WTC11 (cell line): ENCODE measurements at places on chromosomes 2 and 18.

GRCh38 chr18:9135081-9135911 is 1.3 kb upstream of the ANKRD12 start:
- no peak for DNase-seq

DNA sequence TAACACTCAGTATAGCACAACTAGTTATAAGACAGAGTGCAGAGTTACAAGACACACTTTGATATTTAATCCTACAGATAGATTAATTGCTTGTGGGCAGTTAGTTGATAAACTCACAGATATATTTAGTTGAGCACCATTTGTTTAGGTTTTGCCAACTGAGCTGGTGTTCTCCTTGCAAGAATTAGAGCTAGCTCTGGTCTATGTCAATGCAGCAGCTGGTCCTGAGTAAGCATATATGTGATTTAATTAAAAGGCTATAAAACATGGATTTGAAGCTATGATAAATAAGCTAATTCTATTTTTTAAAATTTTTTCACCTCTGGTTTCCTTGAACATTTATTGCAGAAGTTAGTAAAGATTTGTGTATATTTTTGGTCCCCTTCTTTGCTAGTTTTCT is 35.6 kb downstream of the GPD2 start:
- no peak for DNase-seq

- DNase-seq: no peak
Observed at GRCh38 chr2:43461453-43462073, 134.3 kb downstream of the THADA start.

GRCh38 chr2:187719510-187719909 is 165.3 kb upstream of the TFPI start:
- DNase-seq: no peak

DNA sequence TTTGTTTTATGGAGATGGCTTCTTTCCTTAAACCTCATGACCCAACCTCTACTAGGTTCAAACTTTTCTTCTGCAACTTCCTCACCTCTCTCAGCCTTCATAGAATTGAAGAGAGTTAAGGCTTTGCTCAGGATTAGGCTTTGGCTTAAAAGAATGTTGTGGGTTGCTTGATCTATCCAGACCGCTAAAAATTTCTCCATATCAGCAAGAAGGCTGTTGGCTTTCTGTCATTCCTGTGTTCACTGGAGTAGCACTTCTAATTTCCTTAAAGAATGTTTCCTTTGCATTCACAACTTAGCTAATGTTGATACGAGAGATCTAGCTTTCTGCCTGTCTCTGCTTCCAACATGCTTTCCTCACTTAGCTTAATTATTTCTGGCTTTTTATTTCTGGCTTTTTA is 58.1 kb upstream of the KYNU start:
- DNase-seq: no peak

- DNase-seq: no peak
Observed at GRCh38 chr18:63878343-63878742, 9.2 kb upstream of the SERPINB2 start.

DNA sequence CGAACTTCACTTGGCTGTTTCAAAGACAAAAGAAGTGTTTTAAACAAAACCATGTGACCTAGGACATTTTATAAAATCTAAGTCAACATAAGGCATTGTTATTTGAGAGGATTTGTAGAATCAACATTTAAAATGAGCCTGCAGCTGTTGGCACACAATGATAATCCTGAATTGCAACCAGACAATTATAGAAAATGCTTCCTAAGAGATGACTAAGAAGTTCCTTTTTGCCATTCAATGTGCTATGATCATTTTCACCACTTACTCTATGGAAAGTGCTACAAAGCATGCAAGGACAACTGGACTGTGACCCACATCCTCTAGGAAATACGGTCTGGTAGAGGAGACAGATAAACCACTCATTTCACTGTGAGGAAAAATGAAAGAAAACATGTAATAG is 246.4 kb downstream of the CDH20 start:
- no peak for DNase-seq

- no peak for DNase-seq
Observed at GRCh38 chr2:160934263-160934662, 226.0 kb upstream of the TANK start.

DNA sequence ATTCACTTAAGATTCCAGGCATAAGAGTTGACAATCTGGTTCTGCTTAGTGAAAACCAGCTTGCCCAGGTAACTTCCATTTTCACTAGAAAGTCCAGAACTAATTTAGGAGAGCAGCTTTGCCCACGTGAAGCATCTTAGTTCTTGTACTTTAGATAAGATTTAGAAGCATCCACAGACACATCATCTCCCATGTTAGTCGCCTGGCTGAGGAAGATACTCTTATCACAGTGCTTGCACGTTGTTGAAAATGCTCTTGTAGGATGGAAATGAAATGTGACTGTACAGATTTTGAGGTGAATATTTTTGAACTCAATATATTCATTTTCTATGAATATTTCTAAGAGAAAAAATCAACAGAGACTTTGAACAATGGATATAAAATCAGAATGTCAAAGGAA is 159.7 kb downstream of the SOCS6 start:
- no peak for DNase-seq

DNA sequence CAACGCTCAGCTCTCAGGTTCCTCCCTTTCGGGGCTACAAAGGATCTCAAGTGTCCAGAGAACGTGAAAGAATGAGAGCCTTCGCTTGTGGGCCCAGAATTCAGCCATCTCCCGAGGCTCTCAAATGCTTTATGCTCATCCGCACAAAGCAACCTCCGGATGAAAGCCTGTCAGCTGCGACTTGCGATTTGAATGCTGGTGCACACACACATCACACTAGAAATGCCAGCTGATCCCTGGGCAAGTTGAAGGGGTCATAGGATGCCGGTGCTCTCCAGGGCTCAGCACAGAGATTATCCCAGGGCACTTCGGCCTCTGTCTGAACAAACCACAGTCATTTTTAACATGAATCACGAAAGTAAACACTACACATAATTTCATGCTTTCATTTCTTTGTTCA is 141.8 kb upstream of the MYT1L start:
- DNase-seq: no peak

GRCh38 chr2:44285174-44285573 is 9.9 kb downstream of the SLC3A1 start:
- no peak for DNase-seq

DNA sequence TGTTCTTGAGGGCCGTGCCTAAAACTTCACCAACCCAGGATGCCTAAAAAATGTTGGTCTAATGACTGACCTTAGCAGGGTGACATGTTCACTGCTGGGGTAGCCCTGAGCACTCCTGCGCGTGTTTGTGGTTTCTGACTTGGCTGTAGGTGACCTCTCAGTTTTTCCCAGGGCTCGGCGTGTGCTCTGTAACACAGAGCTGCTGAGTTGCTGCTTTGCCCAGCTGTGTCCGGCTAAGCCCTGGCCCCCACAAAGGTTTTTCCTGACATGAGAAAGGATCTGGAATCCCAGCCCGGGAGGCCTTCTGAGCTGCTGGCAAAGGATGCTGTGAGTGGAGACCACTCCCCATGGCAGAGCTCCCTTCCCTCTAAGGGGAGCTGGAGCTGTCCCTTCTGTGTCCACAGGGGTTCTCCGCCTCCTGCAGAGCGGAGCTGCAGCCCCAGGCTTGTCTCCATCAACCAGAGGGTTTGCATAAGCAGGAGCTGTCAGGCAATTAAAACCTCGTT is 52.7 kb downstream of the CRIM1 start:
- peak; percentile 64 for DNase-seq

DNA sequence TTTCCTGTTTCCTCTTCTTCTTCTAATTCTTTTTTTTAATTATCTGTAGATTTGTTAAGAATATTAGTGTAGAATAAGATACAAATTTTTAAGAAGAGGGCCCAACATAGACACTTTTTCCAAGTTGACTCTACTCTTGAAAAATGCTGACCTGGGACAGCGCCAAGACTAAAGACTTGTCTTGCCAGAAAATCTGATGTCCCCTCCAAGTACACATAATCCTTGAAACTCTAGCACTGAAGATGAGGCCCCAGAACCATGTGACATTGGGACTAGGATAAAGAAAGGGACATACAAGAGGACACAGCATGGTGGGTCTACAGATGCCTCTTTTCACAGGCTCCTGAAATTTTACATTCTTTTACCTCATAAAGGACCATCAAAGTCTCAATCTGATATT is 271.6 kb upstream of the SESTD1 start:
- no peak for DNase-seq

- no peak for DNase-seq
Observed at GRCh38 chr2:205660521-205661124, 21.7 kb upstream of the NRP2 start.

- no peak for DNase-seq
Observed at GRCh38 chr2:148552675-148553331, 91.7 kb upstream of the EPC2 start.

DNA sequence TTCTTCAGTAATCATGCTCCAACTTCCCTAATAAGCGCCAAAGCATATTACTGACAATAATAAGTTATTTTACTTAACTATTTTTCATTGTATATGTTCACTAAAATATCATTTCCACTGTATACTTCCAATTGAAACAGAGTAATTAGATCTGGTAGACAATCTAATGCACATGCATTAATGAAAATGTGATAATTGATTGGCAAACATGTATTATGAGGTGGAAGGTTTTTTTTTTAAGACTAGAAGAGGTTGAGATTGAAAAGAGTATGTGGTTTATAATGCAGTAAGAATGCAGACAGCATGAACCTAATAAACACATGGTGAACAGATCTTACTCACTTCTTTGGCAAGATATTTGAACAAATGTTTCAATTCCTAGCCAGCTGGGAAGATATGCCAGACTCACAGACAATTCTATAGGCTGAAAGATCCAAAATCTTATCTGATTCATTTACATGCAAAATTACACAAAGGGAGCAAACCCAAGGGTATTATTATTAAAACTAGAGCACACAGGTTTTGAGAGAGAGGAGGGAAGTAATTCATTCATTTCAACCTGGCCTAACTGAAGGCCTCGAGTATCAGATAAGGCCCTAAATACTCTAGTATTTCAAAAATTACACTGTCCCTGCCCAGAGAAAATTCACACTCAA is 2.8 kb downstream of the NCKAP1 start:
- DNase-seq: no peak

- DNase-seq: no peak
Observed at GRCh38 chr2:38174646-38175423, 98.9 kb upstream of the CYP1B1 start.

GRCh38 chr2:17646081-17646554 is 105.6 kb downstream of the VSNL1 start:
- peak; percentile 40 for DNase-seq

GRCh38 chr2:23401427-23402204 is 16.6 kb downstream of the KLHL29 start:
- DNase-seq: no peak

GRCh38 chr2:200148366-200148765 is 158.1 kb upstream of the SPATS2L start:
- DNase-seq: no peak

DNA sequence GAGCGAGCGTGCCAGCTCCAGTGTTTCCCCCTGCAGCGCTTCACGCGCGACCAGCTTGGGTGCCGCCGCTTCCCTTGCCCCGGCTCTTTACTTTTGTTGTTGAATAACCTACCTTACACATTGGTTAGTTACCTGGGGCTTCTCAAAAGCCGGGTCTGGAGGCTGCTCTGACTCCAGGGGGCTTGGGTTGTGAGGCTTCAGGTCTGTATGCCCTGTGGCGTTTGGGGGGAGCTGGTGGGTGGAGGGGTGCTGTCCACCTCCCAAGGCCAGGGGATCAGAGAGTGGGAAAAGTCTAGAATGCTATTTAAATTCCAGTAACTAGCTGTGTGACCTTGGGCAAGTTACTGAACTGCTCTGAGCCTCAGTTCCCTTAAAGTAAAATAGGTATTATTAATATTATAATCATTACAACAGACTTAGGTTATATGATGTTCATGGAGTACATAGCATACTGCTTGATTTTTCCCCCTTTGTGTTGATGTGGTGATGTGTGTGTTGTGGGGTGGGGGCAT is 770 bp downstream of the LYPD6B start:
- no peak for DNase-seq

GRCh38 chr2:24432121-24432520 is 58.9 kb upstream of the NCOA1 start:
- no peak for DNase-seq

- no peak for DNase-seq
Observed at GRCh38 chr2:157194097-157194688, 63.3 kb upstream of the GALNT5 start.

DNA sequence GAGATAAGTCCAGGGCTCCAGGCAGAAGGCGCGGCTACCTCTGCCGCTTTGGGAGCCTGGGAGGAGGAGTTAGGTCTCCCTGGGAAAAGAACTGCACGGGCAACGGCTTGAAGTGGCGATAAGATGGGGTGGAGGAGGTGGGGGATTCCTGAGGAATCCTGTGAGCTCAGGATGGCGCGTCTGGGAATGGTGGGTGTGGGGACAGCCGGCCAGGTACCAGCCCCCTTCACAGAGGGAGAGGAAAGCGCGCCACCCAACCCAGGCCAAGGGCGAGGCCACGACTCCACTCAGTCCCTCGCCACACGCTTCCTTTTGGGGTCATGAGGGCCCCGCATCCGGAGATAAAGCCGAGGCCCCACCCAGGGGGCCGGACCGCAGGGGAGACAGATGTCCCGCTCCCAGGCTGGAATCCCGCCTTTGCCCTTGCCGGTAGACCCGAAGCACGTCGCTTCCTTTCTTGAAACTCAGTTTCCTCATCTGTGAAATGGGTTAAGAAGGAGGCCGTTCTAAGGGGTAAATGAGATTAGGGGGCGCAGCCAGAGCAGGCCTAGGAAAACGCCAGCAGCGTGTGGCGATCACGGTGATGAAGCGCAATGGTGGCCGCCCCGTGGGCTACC is 1.7 kb upstream of the CTDSP1 start:
- DNase-seq: peak; percentile 52

GRCh38 chr18:21853016-21853415 is 112.4 kb downstream of the MIB1 start:
- no peak for DNase-seq

GRCh38 chr2:98654699-98655495 is 46.5 kb downstream of the UNC50 start:
- DNase-seq: no peak

GRCh38 chr2:46779447-46779941 is 136.1 kb downstream of the MCFD2 start:
- DNase-seq: no peak

DNA sequence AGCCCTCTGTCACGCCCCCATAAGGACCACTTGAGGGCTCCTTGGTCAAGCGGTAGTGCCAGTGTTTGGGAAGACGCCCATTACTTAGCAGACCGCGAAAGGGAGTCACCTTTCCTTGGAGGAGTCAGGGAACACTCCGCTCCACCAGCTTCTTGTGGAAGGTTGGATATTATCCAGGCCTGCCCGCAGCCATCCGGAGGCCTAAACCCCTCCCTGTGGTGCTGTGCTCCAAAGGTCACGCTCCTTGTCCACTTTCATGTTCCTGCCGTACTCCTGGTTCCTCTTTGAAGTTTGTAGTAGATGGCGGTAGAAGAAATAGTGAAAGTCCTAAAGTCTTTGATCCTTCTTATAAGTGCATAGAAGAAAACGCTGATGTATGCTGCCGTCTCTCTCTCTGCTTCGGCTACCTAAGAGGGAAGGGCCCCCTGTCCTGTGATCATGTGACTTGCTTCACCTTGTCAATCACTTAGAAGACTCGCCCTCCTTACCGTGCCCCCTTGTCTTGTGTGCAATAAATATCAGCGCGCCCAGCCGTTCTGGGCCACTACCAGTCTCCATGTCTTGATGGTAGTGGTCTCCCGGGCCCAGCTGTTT is 1.7 kb upstream of the CATIP start:
- DNase-seq: no peak

- no peak for DNase-seq
Observed at GRCh38 chr2:151120011-151120410, 141.7 kb downstream of the RBM43 start.
